ENCODE measurements at places on chromosomes 1 and 21.
A peak's percentile ranks its signal among the peaks of the same experiment; 100 is the strongest.

DNA sequence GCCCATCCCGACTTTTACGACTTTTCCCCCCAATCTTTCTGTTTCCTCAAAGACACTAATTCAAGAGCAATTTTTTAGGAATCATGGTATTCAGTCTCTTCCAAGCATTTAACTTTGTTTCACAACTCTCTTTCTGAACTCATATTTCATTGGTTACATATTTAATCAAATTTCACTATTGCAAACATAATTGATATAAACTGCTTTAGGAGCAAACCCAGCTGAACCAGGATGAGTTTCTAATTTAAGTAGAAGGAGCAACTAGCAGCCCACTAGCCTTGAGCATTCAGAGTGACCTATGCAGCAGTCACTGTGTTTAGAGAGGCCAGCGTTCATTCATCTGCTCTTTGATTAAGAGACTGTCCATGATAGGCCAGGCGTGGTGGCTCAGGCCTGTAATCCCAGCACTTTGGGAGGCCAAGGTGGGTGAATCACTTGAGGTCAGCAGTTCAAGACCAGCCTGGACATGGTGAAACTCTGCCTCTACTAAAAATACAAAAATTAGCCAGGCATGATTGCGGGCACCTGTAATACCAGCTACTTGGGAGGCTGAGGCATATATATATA, 1.8 kb downstream of the CELA2B start:
- DNase-seq, result no peak

DNA sequence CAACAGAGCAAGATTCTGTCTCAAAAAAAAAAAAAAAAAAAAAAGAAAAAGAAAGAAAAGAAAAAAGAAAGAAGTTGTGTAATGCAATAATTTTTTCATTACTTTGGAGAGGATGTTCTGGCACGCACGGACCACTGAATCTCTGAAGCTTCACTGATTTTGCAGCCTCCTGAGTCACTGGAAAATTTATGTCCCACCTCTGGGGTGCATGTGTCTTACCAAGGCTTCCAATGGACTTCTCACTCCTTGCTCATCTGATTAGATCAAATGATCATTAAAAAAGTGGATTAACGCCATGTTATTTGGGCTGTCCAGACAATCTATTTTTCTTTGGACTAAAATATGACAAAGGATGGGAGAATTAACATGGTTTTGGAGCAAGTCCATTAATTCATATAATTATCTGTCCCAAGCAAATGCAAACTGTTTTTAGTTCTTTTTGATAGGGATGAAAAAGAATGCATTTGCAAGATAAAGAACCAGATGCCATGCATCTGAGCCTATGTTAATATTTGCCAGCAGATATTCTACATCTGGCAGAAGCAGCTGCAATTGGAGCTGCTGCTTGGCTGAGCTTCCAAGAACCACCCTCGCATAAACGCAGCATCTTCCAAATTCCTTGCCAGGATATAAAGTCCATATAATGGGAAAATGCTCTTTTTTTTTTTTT, 10.1 kb upstream of the MAP1LC3C start:
- DNase-seq, result no peak

GRCh38 chr1:2180297-2181245, 14.0 kb downstream of the FAAP20 start:
- no peak for DNase-seq

- DNase-seq, result peak; percentile 69
Measured at GRCh38 chr1:180157576-180158057, 2.9 kb downstream of the QSOX1 start.

DNA sequence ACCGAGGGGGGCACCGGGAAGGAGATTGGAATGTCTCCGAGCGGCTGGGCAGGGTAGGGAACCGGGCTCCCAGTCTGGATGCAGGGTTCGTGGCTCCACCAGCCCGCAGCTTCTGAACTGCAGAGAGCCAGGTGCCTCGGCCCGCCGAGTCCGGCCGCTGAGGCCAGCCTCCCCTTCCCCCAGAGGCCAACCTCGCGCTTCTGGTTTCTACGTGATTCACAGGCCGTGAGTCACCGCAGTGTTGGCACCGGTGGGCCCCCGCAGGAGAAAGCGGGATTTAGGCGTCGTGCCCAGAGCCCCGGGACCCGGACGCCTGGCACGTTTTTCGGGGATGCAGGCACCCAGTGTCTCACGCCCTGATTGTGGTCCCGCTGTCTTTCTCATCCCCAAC, 458 bp downstream of the CRABP2 start:
- no peak for DNase-seq

DNA sequence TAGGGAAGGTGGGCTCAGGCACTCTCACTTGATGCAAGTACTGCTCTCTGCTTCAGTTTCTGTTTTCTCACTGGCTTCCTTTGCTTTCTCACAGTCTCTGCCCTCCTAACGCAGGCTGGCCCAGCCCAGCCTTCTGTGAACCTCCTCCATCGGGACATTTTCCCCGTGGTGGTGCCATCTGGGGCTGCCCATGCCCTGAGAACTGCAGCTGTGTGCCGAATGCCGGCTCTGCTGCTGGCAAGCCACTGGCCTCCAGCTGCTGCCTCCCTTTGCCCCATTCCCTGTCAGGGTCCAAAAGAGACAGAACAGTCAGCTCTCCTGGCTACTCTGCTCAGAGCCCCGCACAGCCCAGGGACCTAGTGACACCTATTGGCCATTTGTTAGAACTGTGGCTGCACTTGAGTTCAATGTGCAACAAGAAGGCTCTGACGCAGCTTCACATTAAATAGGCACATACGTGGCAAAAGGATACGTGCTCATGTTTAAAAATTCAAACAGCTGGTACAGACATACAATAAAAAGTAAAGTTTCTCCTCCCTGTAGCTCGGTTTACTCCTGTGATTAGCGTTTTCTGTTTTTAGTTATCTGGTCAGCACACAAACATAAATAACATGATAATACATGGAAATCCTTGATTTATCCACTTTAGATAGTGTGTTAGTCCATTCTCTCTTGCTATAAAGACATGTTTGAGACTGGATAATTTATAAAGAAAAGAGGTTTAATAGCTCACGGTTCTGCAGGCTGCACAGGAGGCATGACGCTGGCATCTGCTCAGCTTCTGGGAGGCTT, 46.6 kb downstream of the FCRL5 start:
- peak; percentile 75 for DNase-seq

DNA sequence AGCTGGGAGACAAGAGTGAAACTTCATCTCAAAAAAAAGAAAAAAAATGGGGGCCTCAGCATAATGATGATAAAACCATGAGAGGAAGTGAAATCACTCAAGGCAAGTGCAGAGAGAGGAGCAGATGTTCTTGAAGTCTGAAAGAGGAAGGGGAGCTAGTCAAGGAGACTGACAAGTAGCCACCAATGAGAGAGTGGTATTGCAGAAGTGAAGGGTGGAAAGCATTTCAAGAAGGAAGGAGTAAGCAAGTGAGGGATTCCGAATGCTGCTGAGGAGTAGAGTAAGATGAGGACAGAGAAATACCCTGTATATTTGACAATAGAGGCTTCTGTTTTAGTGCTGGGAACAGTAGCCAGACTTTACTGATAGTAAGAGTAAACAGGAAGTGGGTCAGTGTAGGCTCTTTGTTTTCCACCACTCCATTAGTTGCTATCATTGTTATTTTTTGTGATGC, 2.9 kb downstream of the TATDN3 start:
- DNase-seq, result no peak

GRCh38 chr1:156055281-156056048, 883 bp downstream of the LAMTOR2 start:
- no peak for DNase-seq

- no peak for DNase-seq
Measured at GRCh38 chr1:220239213-220239612, 33.0 kb downstream of the RAB3GAP2 start.

GRCh38 chr1:182431278-182431677, 18.7 kb upstream of the RGSL1 start:
- DNase-seq, result no peak

GRCh38 chr1:216705676-216706075, 17.6 kb downstream of the ESRRG start:
- DNase-seq, result peak; percentile 64

GRCh38 chr1:183239793-183240525, 53.9 kb downstream of the LAMC2 start:
- DNase-seq, result no peak

GRCh38 chr1:94677714-94678113, 136.2 kb upstream of the F3 start:
- DNase-seq, result no peak

All from NCI-H526 (cell line).